ENCODE measurements at places on chromosomes 7 and 10.

DNA sequence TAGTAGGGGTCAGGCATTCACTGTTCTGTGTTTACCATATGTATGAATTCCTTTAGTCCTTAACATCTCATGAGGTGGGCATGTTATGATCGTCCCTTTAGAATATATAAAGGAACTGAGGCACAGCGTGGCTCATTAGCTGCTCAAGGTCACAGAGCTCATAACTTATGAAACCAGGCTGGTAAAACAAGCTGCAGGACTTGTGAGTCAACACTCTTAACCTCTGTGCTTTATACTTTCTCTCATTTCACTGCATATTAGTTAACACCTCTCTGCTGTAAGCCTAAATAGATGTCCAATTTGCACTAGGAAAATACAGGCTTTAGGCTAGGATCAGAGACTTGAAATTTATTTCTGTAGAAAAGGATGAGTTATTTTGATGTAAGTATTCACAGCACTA, 180.3 kb upstream of the HDAC9 start:
- no peak for DNase-seq

- no peak for DNase-seq
Observed at GRCh38 chr10:24363070-24363469, 154.1 kb downstream of the KIAA1217 start.

GRCh38 chr10:131742500-131742951, 158.3 kb upstream of the PPP2R2D start:
- DNase-seq = no peak

GRCh38 chr10:89119651-89120050, 87.5 kb downstream of the CH25H start:
- no peak for DNase-seq

GRCh38 chr10:86970982-86971231, 2.6 kb downstream of the ADIRF start:
- no peak for DNase-seq

GRCh38 chr7:137747359-137748031, 99.3 kb downstream of the DGKI start:
- no peak for DNase-seq

GRCh38 chr7:88109612-88110011, 110.2 kb downstream of the SRI start:
- no peak for DNase-seq

DNA sequence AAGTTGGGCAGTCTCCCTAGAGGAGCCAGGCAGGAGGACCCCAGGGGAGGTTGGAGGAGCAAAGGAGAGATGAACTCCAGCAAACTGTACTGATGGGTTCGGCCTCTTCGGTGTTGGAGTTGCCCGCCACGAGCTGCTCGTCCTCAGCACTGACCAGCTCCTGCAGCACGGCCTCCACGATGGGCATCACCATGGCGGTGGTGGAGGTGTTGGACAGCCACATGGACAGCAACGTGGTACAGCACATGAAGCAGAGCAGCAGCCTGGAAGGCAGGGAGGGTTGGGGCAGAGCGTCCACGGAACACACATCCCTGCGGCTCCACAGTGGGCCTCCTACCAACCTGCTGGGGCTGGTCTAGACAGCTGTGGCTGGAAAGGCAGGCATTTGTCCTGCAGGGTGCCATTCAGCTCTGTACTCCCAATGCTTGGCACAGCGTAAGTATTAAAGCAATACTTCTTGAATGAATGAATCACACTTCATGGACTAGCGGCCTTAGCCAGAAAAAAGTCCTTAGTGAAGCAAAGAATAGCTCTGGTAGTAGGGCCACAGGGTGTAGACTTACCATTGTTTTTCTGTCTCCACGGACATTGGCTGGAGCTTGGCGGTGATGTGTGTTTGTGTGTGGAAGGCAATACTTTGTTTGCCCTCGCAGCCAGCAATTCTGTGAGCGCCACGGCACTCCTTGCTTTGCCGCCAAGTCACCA, 21.8 kb downstream of the SLC13A4 start:
- no peak for DNase-seq

- DNase-seq = no peak
Observed at GRCh38 chr7:133782470-133782869, 344.7 kb upstream of the LRGUK start.

- DNase-seq = no peak
Observed at GRCh38 chr7:19554581-19554980, 154.3 kb downstream of the POLR1F start.
